NCI-H2081 treated with DMSO at 0.1 percent for 48 hours (cell line): ENCODE measurements at places on chromosomes 2 and 18.

GRCh38 chr2:102792568-102793208, 30.9 kb downstream of the TMEM182 start:
- no peak for DNase-seq

DNA sequence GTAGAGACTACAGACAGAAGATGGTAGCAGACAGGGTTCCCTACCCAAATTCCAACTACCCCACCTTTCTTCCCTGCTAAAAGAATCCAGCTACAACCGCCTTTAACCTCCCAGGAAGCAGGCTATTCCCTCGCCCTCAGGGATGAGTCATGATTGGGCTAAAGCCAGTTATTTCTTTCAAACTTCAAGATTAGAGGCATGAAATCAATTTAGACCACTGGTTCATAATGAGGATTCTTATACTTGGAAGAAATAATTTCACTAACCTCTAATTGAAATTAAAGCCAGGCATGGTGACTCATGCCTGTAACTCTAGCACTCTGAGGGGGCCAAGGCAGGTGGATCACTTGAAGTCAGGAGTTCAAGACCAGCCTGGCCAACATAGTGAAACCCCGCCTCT, 20.0 kb downstream of the TRIP12 start:
- no peak for DNase-seq

DNA sequence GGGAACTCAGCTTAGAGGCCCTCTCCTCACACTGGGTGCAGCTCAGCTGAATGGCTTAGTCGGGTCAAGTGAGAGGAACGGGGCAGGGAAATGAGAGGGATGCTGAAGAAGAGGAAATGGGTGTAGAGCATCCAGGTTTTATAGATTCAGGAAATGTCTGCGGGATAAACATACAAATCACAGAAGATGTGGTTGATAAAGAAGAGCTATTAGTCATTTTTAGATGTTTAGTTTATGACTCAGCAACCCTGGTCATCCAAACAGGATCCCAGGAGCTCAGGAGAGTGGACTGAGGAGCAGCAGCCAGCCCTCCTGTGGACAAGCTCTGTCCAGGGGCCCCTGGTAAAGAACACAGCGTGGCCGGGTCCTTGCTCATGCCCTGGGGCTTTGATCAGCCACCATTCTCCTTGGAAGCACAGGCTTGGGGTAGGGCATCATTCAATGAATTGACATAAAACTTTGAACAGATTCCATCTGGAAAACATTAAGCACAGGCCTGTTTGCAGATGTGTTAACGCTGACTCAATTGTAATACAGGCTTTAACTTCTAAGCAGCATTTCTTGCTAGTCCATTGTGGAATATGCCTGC, 83.0 kb downstream of the NPAS2 start:
- DNase-seq, result no peak

DNA sequence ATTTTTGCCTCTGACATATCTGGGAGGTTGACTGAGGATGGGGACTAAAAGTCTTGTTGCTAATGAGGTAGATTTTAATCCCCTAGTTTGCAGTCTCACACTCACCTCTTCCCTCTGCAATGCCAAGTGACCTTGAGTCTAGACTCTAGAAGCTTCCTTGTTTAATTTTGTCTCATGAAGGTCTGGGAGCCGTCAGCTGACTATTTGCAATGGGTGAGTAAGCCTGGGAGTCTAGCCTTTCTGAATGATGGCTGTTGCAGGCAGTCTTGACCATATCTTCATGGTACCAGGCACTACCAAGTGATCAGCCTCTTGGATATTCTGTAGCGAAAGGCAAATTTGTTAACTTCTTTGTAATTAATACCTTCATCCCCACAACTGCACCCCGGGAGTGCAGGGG, 61.2 kb downstream of the ARHGAP15 start:
- DNase-seq, result no peak

DNA sequence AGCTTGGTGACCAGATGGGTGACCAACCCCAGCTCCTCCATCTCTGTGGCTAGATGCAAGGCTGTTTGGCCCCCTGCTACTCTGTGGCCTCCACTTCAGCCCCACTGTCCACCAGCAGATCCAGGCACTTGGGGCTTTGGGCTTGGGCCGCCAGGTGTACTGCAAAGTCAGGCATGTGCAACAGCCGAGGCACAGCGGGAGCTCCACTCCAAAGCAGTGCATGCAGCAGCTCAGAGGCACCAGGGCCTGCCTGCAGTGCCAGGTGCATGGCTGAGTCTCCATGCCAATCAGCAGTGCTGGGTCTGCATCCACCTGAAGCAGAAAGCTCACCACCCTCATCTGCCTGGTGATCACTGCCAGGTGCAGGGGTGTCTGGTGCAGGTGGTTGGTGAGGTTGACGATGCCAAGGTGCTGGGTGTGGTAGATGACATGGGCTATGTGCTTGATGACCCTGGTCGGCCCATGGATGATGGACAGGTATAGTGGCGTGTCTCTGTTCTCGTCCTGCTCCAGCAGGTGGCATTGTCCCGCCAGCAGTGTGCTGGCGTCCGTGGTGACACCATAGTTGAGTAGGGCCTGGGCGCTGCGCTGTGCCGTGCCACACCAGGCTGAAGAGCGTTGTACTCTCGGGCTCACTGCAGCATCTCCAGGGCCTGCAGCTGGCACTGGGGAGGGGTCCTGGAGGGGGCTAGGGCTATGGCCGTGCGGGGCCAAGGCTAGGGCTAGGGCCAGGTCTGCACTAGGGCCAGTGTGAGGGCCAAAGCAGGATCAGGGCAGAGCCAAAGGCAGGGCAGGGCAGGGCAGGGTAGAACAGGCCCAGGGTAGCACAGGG, 1.0 kb upstream of the ANKRD62 start:
- DNase-seq, result no peak

DNA sequence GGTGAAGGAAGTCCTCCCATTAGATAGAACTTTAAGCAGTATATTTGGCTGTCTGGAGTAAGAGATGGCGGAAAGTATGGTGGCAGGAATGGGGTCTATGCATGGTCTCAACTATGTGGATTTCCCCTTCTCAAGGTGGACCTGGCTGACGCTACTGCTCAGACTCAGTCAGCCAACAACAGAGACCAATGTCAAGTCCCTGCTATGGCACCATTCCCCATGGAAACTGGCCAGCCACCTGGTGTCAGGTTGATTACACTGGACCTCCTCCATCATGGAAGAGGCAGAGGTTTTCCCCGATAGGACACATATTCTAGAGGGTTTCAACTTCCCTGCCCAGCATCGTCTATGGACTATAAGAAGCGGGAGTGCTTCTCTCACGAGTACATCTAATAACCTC, 8.6 kb upstream of the FAHD2A start:
- no peak for DNase-seq

DNA sequence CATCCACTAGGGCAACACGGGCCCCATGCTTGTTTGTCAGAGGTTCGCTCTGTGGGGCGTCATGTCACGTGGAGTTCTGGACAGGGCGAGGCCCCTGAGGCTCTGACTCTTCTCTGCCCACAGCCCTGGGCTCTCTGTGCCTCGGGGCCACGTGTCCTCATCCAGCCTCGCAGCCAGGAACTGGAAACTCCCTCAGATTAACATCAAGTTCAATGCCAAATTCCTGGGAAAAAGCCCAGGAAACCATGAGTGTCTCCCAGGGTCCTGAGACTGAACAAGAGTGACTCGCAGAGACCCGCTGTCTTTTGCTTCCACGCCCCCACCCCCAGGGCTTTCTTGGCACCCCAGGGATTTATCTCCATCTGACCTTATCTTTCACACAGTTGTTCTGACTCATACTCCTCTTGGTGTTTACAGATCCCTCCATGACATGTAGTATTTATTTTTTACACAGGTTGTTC, 174.0 kb upstream of the PIEZO2 start:
- DNase-seq, result no peak

GRCh38 chr2:207240649-207241048, 74.9 kb upstream of the KLF7 start:
- DNase-seq, result no peak

DNA sequence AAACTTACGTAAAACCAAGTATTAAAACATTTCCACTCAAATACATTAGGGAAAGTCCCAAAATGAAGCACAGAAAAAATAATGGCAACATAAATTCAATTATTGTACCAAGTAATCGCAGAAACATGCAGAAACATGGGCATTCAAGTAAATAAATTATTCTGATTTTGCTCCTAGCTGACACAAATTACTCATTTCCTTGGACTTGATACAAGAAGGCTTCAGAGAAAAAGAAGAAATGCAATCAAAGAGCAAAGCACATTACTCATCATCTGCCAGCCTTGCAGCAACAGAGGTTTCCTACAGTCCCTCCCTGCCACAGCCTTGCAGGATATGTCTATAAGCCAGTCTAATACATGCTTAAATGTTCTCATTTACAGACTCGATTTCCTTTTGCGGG, 439.8 kb upstream of the LYPD1 start:
- no peak for DNase-seq

GRCh38 chr2:39837856-39838453, 58.9 kb upstream of the THUMPD2 start:
- no peak for DNase-seq

DNA sequence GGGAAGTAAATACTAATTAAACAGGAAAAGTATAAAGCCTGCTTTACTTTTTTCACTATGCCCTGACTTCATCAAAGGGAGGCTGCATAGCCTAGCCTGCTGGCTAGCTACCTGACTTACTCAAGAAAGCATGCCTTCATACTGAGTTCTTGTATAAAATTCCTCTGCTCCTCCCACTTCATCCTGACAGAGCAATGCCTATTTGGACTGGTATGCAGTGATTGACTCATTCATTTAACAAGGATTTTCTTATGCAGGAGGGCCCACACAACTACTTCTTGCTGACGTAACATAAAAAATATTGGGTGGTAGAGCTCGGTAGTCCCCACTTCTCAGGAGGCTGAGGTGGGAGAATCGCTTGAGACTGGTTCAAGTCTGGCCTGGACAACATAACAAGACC, 70.5 kb downstream of the PRPF40A start:
- DNase-seq, result no peak

- no peak for DNase-seq
Measured at GRCh38 chr2:88729061-88729745, 37.7 kb downstream of the RPIA start.

DNA sequence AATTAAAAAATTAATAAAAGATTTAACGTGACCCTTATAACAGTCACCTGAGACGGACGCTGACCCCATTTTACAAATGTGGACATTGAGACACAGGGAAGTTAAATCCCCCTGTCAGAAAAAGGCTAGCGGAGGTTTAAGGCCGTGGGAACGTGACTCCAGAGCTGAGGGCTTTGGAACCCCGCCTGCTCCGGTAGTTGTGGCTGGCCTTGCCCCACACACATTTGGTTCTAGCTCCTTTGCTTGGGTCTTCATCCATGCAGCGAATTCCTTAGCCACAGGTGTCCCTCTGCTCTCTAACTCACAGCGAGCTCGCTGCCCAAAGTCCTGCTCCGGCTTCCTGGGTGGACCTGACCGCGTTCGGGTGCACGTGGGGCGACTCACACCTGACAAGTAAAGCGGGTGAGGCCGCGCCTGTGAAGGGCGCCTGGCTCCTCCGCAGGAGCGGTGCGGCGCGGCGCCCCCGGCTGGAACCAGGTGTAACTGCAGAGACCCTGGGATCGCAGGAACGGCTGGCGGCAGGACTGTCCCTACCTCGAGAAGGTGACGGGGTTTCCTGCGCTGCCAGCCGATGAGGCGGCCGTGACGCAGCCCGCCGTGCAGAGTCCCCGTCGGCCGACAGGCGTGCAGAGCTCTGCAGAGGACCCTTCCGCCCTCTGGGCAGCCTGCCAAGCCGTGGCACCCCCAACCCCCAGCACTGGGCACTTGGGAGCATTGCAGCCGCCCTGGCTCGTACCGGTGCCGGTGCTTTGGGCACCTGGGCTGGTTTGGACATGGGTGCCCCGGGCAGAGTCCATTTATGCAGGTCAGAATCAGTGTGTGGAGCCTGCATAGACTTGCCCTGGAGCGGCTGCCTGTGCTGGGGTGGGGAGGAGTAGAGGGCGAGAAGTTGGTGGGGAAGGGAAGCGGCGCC, 2.4 kb upstream of the PROC start:
- no peak for DNase-seq

- no peak for DNase-seq
Measured at GRCh38 chr2:68458981-68459380, 8.1 kb downstream of the FBXO48 start.

- no peak for DNase-seq
Measured at GRCh38 chr2:109435901-109436598, 177.7 kb downstream of the SEPTIN10 start.

DNA sequence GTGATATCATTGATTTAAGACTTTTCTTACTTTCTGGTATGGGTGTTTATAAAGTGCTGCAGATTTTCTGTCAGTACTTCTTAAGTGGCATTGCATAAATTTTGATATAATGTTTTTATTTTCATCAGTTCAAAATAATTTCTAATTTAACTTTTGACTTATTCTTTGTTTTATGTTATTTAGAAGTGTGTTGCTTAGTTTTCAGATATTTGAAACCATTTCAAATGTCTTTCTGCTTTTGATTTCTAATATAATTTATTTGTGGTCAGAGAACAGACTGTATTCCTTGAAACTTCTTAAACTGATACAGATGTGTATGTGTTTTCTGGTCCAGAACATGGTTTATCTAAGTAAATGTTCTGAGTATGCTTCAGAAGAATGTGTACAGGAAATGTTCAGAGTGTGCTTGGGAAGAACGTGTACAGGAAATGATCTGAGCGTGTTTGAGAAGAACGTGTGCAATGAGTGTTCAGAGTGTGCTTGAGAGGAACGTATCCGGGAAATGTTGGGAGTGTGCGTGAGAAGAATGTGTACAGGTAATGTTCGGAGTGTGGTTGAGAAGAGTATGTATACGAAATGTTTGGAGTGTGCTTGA, 265.7 kb upstream of the HS6ST1 start:
- DNase-seq, result no peak

DNA sequence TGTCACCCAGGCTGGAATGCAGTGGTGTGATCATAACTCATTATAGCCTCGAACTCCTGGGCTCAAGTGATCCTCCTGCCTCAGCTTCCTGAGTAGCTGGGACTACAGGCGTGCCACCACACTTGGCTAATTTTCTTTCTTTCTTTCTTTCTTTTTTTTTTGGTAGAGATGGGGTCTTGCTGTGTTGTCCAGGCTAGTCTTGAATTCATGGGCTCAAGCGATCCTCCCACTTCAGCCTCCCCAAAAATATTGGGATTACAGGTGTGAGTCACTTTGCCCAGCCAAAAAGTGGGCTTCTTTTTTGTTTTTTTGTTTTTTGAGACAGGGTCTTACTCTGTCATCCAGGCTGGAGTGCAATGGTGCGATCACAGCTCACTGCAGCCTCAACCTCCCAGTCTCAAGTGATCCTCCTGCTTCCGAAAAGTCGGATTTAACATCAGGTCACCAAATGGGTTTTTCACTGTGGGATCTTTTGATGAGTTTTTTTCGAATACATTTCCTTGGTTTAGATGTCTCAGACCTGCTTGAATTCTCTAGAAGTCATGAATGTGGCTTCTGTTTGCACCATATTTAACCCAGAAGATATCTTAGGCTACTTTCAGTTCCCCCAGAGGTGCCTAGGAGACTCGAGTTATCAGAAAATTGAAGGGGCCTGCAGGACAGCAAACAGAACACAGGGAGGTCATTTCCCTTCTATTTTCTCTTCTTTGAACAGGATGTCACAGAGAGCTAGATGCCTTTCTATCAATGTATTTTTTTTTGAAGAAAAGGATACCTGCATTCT, 8.9 kb downstream of the RAB31 start:
- DNase-seq, result no peak
